Activated CD4-positive, alpha-beta T cell treated with anti-CD3 and anti-CD28 coated beads, Interleukin-2, amount 50 U/mL, for 24 hours (primary cell): ENCODE measurements at places on chromosomes 7 and 10.

DNA sequence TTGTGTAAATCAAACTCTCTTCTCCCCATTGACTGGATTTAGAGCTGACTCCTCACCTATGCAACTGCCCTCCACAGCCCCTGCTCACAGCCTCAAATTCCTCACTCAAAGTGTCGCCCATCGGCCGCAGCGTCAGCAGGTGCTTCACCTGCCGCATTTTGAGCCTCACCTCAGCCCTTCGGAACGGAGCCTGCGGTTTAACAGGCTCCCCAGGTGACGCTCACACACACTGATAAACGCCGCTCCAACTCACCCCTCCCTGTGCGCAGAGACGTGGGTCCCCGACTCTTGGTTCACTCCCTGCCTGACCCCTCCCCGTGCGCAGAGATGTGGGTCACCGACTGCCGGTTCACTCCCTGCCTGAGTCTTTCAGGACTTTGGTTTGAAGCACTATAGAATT is 57.1 kb downstream of the CARD11 start:
- no peak for DNase-seq

GRCh38 chr10:122850705-122851640 is 5.3 kb upstream of the CUZD1 start:
- DNase-seq = no peak

GRCh38 chr7:20219446-20220292 is 2.5 kb upstream of the MACC1 start:
- no peak for DNase-seq

GRCh38 chr10:69703766-69704630 is 74.0 kb downstream of the FAM241B start:
- DNase-seq = no peak

DNA sequence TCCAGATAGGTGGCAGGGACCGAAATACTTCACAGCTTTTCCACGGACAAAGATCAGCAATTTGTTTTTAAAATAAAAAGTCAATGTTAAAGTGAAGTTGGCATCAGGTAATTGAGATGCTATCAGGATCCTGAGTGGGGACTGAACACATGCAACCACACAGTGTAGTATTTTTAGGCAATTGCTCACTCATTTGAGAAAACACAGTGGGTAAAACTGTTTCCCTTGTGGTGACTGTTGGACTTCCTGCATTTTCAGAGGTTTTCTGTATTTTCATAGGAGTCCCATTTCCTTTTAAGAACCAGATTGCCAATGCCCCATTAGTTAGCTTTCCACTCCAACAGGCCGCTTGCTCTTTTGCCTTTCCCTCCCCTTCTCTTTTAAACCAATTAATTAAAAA is 159.5 kb upstream of the ZNF32 start:
- no peak for DNase-seq

DNA sequence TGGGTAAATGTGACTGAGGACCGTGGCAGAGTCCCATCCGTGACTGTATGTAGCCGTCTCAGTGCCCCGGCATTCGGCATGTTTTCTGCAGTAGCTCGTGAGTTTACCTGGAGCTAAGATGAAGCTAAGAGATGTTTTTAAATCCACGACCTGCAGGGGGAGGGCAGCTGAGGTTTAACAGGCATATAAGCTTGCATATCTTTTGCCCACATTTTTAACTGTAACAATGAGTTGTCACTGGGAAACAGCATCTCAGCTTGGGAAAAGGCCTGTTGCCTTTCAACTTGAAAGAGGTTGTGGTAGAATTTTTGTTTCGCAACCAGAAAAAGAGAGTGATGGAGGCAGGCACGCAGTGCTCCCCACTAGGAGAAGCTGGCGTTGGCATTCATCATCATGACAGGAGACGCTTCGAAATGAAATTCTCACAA is 77.7 kb downstream of the CELF2 start:
- no peak for DNase-seq
